ENCODE measurements at places on chromosomes 4 and X.
A peak's percentile ranks its signal among the peaks of the same experiment; 100 is the strongest.

GRCh38 chr4:121776610-121777401 is 11.8 kb upstream of the SMIM43 start:
- no peak for DNase-seq

DNA sequence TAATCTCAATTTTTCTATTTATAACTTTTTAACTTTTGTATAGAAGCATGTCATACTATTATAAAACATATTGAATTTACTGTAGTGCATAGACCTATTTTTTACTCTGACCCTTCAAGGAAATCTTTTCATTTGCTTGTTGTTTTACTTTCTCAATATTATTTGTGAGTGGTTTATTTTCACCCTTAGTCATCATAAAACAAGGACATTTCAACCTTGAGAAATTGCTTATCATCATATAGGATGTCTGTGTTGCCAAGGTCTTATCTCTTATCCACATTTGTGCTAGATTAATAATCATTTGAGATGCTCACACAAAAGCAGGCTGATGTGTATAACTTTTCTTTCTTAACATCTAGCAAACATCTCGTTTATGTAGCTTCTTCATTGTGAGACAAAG is 408.6 kb upstream of the PABPC4L start:
- no peak for DNase-seq

DNA sequence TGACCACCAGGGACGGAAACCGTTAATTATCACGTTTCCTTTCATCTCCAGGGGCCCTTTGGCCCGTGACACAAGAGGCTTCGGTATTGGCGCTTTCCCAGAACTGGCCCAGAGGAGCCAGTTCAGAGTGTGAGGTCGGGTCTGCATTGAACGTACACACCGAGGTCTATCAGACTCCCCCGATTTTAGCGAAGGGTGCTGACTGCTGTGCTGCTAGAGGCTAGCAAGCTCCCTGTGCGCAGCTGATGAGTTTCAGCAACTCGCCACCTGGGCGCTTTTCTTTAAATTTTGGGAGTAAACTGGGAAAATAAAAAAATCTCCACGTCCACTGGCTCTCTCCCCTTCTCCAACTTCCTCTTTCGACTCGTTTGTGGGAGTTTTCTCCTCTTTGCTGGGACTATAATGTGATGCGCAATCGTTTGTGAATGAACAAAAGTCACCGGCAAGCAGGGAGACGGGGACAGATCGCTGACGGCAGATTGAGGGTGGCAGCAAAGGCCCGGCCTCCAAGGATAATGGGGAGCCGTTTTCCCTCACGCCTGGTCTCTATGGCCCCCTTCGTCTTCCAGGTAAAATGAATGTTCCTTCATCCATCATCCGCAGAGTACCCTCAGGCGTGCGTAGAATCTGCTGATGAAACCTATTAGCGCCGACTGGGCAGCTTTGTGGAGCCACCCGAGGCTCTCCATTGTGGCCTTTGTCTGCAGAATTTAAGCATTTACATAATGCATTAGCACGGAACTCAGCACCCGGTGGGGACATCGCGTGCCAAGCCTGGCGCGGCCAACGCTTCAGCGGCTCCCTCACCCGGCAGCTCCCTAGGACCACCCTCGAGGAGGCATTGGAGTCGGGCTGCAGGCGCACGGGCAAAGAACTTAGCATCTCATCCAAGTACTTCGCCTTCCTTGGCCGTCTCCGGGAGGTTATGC is 1.6 kb upstream of the LRAT start:
- no peak for DNase-seq

- DNase-seq, result no peak
Observed at GRCh38 chr4:86032476-86033022, 327.3 kb downstream of the MAPK10 start.

- DNase-seq, result peak; percentile 10
Observed at GRCh38 chrX:9227276-9227675, 193.3 kb upstream of the FAM9B start.

GRCh38 chrX:15391850-15392249 is 7.6 kb upstream of the VEGFD start:
- no peak for DNase-seq

DNA sequence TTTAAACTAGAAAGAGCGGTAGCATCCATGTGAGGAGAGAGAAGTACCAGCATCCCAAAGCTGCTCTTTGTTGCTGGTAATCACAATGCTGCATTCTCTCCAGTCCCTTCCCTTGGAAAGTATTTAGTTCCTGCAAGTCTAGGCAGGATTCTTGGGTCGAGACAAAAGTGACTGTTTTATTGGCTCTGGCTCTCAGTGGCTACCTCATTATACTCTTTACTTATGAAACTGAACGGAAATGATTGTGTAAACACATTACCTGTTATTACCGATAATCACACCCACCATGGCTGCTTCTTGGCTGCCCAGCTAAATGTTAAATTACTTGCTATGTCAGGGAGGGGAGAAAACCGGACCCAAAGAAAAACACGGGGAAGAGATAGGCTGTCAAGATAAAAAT is 26.2 kb downstream of the ATXN3L start:
- DNase-seq, result no peak

DNA sequence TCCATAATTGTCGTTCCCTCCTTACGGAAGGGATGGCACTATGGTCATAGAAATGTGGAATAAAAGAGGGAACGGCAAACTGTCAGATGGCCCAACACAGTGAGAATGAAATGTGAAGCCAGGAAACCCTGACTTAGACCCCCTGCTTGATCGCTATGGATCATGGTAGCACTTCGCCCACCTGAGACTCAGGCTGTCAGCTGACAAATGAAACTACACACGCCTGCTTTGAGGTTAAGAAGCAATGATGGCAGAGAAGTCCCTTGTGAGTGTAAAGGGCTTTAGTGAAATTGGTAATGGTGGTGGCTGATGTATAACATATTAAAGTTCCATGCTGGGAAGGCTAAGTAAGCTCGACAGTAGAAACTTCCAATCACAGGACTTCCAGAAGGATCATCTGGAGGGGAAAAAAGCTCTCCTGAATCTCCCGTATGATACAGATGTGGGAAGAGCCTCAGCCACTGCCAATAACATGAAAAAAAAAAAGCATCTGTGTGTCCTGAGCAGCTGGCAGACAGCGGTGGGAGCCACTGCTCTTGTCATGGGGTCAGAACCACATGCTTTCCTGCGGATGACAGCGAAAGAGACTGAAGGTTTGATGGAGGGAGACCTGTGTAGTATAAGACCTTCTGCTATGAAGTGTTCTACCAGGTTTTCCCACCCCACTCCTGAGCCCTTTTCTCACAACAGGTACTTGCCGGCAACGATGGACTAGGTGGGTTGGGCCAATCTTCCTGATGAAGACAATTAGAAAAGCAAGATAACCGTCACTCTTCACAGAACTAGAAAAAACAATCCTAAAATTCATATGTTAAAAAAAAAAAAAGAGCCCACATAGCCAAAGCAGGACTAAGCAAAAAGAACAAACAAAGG is 107.6 kb downstream of the AFAP1 start:
- no peak for DNase-seq

GRCh38 chr4:153535772-153536513 is 69.8 kb downstream of the TMEM131L start:
- no peak for DNase-seq

GRCh38 chr4:14247767-14248166 is 620.2 kb upstream of the BOD1L1 start:
- no peak for DNase-seq

DNA sequence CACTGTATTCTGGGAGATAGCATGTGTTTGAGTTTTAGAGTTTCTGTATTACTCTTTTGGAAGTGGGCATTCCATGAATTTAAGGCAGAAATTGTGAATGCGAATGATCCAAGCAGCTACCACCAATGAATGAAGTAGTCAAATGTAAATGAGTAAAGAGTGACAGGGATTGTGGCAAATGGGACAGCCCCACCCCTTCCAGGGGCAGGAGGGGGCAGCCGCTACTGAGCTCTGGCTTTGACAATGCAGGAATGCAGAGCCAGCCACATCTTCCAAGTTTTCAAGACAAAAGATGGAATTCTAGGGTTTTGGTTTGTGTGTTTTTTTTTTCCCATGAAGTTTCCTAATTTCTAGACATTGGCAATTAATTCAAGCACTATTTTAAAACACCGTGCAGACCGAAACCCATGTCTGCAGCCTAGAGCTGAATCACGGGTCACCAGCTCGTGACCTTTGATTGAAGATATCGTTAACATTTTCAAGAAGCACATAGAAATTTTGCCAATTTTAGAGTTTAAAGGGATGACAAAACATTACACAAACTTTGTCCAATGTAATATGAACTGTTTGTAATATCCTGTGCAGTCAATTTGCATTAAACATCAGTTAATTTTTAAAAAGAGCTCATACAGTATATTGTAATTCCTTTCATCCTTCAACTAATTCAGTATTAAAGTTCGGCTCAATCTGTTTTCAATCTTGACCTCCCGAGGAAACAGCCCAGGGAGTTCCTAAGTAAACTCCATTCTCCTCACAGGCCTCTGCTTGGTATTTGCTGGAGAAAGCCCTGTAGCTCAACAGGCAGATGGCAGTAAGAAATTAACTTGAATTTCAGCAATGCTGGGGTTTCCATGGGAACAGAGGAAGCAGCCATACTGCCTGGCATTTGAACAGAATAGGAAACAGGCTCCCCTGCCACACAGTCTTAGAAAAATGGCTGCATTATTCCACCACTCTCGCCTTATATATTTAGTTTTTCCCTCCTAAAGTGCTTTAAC is 83.4 kb downstream of the UCHL1 start:
- DNase-seq, result no peak

DNA sequence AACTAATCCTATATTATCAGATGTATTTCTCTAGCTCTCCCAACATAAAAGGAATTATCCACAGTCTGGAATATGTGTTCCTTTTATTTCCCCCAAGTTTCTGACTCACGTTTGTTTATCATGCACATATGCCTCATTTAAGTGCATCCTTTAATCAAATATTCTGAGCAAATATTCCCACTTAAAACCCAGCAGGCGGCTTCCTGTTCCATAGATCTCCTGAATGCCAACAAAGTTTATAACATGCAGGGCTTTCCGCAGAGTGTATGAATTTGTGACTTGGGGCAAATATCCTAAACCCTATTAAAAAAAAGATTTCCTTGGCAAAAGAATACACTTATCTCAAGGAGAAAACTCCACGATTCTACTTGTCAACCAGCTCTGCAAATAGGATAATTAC is 16.9 kb downstream of the GLRA2 start:
- DNase-seq, result no peak

DNA sequence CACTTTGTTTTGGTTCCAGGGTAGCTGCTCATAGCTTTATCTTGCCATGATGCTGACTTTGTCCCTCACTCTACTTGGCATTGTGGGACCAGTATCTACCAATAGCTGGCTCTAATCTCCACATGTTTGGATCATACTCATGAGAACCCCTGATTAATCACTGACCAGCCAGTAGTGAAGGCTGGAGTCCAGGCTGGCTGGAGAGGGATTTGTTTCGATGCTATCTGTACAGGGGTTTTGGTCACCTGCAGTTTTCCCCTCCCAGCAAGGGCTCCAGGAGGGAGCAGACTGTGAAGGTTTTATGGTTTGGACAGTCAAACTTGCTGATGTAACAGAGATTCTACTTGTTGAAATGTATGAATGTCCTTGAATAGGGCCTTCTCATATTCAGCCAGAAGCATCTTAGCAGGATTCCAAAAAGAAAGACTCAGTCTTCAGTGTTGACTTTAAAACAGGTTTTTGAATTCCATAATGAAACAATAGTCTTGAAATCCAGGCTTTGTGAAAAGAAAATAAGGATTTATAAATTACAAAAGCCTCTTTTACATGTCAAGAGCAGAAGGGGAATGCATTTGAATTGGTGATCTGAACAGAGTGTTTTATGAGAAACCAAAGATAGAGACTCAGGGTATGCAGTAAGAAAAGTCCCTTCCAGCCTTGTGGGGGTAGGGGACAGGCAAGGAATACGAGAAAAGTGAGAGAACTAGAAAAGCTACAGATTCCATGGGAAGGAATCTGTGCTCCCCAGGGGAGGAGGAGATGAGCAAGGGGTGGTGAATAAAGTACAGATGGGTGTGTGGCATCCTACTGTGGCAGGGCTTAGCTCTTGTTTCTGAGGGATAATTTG is 103.1 kb upstream of the SHISA3 start:
- no peak for DNase-seq

GRCh38 chrX:27598312-27598711 is 8.2 kb downstream of the DCAF8L2 start:
- DNase-seq, result no peak

DNA sequence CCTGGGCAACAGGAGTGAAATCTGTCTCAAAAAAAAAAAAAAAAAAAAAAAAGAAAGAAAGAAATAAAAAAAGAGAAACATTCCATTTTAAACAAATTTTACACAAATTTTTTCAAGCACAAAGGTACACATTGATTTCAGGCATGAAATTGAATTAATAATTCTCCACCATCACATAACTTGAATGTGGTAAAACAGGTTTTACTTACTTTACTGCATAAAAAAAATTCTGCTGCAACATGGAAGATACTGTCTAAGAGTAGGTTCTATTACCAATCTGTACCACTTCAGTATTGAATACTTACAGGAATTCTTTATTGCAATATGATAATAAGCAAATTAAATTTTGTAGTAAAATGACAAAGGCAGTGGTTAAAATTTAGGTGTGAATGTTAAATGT is 271.6 kb upstream of the ARSJ start:
- no peak for DNase-seq

- DNase-seq, result no peak
Observed at GRCh38 chr4:144590020-144590419, 55.9 kb upstream of the HHIP start.

GRCh38 chr4:14152834-14153519 is 525.5 kb upstream of the BOD1L1 start:
- no peak for DNase-seq

- no peak for DNase-seq
Observed at GRCh38 chr4:161555689-161556660, 607.8 kb downstream of the FSTL5 start.

GRCh38 chr4:2260344-2261109 is 1.4 kb downstream of the MXD4 start:
- DNase-seq, result no peak

DNA sequence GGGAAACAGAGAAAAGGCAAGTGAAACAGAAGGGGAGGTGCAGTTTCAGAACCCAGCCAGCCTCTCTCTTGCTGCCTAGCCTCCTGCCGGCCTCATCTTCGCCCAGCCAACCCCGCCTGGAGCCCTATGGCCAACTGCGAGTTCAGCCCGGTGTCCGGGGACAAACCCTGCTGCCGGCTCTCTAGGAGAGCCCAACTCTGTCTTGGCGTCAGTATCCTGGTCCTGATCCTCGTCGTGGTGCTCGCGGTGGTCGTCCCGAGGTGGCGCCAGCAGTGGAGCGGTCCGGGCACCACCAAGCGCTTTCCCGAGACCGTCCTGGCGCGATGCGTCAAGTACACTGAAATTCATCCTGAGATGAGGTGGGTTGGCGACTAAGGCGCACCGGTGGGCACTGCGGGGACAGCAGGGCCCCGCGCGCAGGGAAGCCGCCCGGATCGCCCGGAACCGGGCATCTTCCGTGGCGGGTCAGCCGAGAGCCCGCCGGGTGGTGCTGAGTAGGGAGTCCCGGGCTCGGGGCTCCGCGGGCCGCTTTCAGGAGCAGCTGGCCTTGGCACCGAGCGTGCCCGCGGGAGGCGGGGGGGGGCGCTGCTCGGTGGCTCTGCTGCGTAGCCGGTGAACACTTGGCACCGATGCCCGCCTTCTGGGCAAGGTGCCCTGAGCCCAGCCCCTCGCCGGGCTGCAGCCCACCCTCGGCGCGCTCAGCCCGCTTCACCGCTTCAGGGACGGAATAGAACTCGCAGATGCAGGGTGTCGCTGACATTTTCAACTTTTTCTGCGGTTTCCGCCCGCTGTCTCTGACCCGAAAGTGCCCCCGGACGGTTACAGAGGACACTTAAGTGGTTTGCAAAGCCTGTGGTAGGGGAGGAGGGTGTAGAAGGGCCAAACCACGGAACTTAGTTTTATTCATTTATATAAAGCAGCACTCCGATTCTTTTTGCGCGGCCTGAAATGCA is at the start of gene CD38:
Gene CD38, plus strand, starts transcription at position 40 of the 953 bp plus-strand sequence. Its CDS starts 87 bp downstream, at position 127.
- DNase-seq, result peak; percentile 67

- no peak for DNase-seq
Observed at GRCh38 chr4:56684320-56685050, 3.4 kb upstream of the HOPX start.
